Effector memory CD4-positive, alpha-beta T cell (primary cell): ENCODE measurements at places on chromosomes 7 and 10.

DNA sequence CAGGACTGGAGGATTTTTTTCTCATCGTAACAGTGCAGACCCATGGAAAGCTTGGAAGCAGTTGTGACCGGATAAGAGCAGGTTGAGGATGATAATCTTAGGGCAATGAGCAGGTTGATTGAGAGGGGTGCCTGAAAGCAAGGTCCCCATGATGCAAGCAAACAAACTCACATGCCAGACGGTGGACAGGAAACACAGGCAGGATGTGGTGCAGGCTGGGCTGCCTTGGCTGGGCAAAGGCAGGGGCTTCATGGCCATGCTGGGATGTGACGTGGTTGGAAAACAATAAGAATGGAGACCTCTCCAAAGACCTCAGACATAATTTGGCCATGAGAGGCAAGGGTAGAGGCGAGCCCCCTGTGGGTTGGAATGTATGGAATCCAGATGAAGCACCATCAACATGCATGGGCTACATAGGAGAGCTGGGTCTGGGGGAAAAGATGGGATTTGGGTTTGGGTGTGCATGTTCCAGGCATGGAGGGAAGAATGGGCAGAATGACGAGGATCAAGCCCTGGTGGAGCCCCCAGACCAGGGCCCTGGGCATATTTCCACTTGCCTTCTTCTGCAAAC lies 58.3 kb downstream of the IKZF1 start:
- DNase-seq: peak; percentile 48

DNA sequence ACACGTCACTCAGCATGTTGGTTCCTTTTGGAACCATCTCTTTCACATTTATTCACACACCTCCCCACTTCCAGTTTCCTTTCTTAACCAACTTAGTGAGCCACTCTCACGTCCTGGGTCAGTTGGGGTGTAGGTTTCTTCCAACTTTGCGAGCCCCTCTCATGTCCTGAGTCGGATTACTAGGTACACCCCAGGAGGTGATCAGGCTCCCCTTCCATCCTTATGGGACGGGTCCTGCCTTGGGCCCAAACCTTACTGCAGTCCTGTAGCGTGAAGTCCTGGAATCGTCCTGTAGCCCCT lies 7.7 kb downstream of the ERV3-1 start:
- no peak for DNase-seq

DNA sequence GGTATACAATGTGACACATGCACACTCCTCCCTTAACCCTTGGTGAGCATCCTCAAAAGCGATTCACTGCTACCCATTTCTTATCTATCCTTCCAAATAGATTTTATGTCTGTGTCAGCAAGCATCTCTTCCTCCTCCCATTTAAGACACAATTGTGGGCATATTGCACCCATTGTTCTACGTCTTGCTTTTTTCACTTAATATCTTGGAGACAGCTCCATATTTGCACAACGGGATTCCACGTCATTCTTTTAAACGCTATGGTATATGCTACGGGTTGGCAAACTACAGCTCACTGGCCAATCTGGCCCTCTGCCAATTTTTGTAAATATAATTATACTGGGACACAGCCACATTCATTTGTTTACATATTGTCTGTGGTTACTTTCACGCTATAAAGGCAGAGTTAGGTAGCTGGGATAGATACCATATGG lies 88.6 kb downstream of the RNF216 start:
- DNase-seq: no peak

- no peak for DNase-seq
Measured at GRCh38 chr10:3812141-3812540, 27.1 kb upstream of the KLF6 start.

DNA sequence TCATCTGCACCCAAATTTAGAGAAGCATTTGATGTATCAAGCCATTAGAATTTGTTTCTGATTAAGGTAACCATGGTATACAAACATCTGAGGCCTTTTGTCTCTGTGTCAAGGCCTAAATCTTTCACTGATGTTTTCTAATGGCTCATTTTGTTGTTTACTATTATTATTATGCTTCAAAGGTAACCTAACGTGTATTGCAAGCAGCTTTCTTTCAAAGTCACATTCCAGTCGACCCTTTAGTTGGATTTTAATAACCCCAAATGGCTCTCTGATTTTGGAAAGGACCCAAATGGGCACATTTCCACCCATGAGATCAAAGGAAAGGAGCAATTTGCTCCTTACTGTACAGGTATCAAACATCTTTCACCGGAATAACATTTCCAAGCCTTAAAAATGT lies 46.7 kb upstream of the WNT16 start:
- DNase-seq: no peak

DNA sequence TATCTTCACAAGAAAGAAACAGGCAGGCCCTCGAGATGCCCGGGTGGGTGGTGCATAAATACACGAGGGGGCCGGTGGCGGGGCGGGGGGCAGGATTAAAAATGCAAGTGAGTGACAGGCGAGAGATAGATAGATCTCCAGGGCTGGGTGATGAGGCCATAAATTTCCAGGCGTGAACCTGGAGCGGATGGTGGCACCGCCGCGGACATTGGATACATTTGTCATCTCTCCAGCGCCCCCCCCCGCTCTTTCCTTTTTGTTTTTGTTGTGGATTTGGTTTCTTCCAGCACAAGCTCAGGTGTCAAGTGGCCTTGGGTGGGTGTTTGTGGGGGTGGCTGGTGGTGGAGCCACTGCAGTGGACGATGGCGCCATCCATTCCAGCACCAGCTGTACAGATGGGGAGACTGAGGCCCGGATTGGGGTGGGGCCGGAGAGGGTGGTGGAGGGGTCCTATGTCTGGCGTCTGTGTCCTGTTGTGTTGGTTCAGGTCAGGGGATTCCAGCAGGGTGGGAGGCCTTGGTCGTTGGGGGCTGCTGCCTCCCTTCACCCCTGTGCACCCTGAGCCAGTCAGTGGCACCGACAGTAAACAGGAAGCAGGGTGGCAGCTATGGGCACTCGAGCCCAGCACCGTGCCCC lies 2.9 kb downstream of the ELFN1 start:
- DNase-seq: no peak

DNA sequence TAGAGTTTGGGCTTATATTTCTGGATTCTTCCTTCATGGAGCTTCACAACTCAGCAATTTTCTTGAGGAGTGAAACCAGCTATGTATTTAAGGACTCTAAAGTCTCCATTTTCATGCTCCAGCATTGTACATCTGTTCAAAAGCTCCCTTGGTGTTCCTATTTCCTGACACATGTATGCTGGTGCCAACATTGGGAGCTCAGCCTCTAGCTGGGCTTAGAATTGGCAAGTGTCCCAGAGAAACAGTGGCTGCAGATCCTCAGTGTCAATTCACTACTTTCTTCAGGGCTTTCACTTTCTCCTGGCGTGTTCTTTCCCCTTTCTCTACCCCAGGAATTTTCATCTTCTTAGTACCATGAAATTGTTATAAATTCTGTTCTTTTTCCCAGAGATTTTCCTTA lies 103.1 kb downstream of the ZNF467 start:
- DNase-seq: no peak

DNA sequence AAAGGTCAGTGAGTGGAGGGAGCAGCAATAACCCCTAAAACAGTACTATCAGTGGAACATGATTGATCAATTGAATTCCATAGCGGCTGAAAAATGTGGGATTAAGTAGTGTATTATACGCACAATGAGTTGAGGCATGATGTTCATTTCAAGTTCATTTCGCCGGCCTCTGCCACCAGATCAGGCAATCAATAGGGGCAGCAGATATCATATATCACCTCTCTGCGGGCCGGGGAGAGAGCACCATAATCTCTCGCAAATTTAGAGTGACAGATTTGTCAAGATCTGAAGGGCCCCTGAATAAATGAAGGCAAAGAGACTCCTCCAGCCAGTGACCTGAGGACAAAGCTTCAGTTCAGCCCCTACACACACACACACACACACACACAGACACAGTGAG lies 58.5 kb downstream of the PAX2 start:
- no peak for DNase-seq

- no peak for DNase-seq
Measured at GRCh38 chr10:109820620-109821405, 102.5 kb downstream of the XPNPEP1 start.

- no peak for DNase-seq
Measured at GRCh38 chr7:127629268-127629854, 11.4 kb upstream of the PAX4 start.

- no peak for DNase-seq
Measured at GRCh38 chr7:101740981-101741725, 76.3 kb upstream of the CUX1 start.

GRCh38 chr7:95628831-95629439 lies 32.6 kb upstream of the PDK4 start:
- DNase-seq: no peak

- DNase-seq: no peak
Measured at GRCh38 chr10:53009961-53010907, 237.7 kb upstream of the MBL2 start.

- DNase-seq: no peak
Measured at GRCh38 chr7:1123715-1124114, 35.8 kb downstream of the GPER1 start.

- no peak for DNase-seq
Measured at GRCh38 chr10:1664333-1664964, 72.9 kb downstream of the ADARB2 start.

GRCh38 chr7:16189026-16189715 lies 232.2 kb downstream of the CRPPA start:
- DNase-seq: no peak
